Activated T-helper 1 cell treated with anti-CD3 and anti-CD28 coated beads, Interleukin-12 subunit alpha, Interleukin-12 subunit beta, Interleukin-2, Interleukin-4 antibody, amounts not matched to agents 30 ng/mL and 10 ng/mL and 1 ng/mL, durations not matched to agents 14 hours and 24 hours and 36 hours (primary cell): ENCODE measurements at places on chromosomes 11 and 22. TPM values are rescaled to one million over a fixed set of nuclear protein-coding genes. Genes with fewer than 3 reads are reported as not detected.
A peak's percentile ranks its signal among the peaks of the same experiment; 100 is the strongest.

The VPREB1 gene
- not detected in 2 replicates for total RNA-seq

The SH3BP1 gene
- total RNA-seq: 110 and 116 TPM in 2 replicates

The DENND6B gene
- total RNA-seq: 1.7 and 2.2 TPM in 2 replicates

The CD151 gene
- total RNA-seq: 80.6 and 82.3 TPM in 2 replicates

The OR2AG1 gene
- not detected in 2 replicates for total RNA-seq

The F2 gene
- total RNA-seq: not detected in 2 replicates

The LMO2 gene
- not detected in 2 replicates for total RNA-seq

The OR2AT4 gene
- not detected in 2 replicates for total RNA-seq

The KDM4D gene
- total RNA-seq: 1.1 TPM in 2 replicates

The PRG2 gene
- not detected in 2 replicates for total RNA-seq

The KCNQ1OT1 gene
- 0.66 and 0.67 TPM in 2 replicates for total RNA-seq

DNA sequence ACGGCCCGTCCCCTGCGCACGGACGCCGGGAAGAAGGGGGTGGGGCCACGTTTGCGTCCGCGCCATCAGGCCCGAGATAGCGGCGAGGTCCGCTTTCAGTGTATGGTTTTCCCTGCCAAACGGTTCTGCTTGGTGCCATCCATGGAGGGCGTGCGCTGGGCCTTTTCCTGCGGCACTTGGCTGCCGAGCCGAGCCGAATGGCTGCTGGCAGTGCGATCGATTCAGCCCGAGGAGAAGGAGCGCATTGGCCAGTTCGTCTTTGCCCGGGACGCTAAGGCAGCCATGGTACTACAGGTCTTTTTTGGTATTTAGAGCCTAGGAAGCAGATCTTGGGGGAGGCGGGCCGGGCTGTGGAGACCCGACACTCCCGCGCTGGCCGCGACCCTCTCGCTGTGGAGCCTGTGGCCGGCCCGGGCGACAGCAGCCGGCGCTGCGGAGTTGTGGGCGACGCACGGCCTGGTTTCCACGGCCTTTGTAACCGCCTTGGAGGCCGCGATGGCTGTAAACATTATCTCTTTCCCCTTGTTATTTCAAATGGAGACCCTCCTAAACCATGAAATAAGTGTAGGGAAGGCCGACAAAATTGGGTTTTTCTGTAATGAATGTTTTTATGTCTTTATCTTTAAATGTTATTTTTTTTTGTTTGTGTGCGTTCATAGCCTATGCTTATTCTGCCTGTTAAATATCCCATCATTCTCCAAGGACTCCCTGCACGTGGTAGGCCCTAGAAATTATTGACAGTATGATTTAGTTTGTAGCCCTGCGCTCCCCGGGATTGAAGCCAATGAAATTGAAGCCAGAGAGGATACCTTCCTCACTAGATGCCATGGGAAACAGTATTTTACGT lies at the start of gene AASDHPPT:
AASDHPPT (plus strand) TSS at position 54 of the 847 bp plus-strand sequence; CDS start at position 103, 49 bp downstream.
- peaks cover 64% of the 10 kb centered on the region for H3K4me1 ChIP-seq
- no peaks in the 10 kb centered on the region for H3K27me3 ChIP-seq
- H3K4me3 ChIP-seq: peak within 1 kb of the TSS; percentile 96
- peaks cover 27% of the 10 kb centered on the region for H3K36me3 ChIP-seq
- H3K27ac ChIP-seq: peak within 1 kb of the TSS; percentile 95

DNA sequence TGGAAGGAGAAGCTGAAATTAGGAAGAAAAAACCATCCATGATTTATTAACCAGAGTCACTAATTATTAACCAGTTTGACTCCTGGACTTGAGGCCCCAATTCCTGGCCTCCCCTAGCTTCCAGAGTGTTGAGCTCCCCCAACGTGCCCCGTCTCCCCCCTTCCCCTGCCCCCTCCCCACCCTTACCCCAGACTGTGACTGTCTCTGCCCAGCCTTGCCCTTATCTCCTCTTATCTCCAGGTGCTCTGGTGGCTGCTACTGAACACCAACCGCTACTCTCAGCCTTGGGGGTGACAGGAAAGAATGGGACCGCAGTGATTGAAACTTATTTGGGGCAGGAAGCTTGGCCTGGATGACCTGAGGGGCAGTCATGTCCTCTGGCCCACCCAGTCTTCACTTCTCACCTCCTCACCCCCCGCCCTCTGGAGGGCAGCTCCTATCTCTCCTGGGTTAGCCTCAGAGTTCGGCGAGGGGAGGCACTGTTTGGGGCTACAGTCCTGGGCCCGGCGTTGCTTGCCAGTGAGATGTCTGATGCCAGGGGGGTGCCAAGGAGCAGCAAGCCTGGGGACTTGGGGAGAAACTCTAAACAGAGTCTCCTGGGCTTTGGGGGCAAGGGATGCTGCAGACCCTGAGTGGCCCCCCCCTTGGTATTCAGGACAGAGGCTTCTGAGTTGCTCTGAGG lies 15.5 kb downstream of the NECTIN1 start:
- H3K4me1 ChIP-seq: no peaks in the 10 kb centered on the region
- no peak for DNase-seq
- H3K36me3 ChIP-seq: no peaks in the 10 kb centered on the region
- H3K4me3 ChIP-seq: no peak overlapping the region

GRCh38 chr11:70156291-70157037 lies 46.6 kb upstream of the FADD start:
- H3K4me1 ChIP-seq: no peaks in the 10 kb centered on the region
- H3K36me3 ChIP-seq: no peaks in the 10 kb centered on the region
- no peak overlapping the region for H3K4me3 ChIP-seq
- DNase-seq: no peak

- H3K27ac ChIP-seq: no peak overlapping the region
- peaks cover 80% of the 10 kb centered on the region for H3K27me3 ChIP-seq
- no peak for DNase-seq
- no peaks in the 10 kb centered on the region for H3K36me3 ChIP-seq
- peaks cover 4% of the 10 kb centered on the region for H3K4me1 ChIP-seq
Measured at GRCh38 chr11:31819621-31820437, 8.7 kb upstream of the PAX6 start.

DNA sequence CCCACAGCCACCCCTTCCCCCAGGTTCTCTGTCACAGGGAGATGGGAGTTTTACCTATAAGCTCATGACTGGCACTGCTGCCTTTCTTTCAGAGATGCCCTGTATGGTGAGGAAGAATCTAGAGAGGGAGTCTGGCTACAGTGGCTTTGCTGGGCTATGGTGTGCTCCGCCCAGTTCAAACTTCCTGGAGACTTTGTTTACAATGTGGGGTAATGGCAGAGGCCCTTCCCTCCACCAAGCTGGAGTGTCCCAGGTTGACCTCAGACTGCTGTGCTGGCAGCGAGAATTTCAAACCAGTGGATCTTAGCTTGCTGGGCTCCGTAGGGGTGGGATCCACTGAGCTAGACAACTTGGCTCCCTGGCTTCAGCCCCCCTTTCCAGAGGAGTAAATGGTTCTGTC lies 143.5 kb downstream of the MSANTD4 start:
- H3K4me1 ChIP-seq: no peaks in the 10 kb centered on the region
- H3K36me3 ChIP-seq: no peaks in the 10 kb centered on the region
- H3K4me3 ChIP-seq: no peak overlapping the region
- no peak overlapping the region for H3K27ac ChIP-seq
- H3K27me3 ChIP-seq: no peaks in the 10 kb centered on the region
- no peak for DNase-seq

DNA sequence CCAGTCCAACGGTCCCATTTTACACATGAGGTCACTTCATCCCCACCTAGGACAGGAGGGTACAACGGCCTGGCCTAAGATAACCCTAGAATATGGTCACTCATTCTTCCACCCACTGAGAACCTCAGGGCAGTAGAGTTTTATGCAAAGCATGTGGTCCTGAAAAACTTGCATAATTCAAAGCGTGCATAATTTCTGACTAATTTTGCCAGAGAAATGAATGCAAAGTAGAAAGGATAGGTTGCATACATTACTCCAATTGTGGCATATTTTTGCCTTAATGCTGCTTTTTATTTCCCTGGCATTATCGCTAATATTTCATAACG lies 32.5 kb upstream of the SLC35C1 start:
- H3K4me3 ChIP-seq: peak overlapping the region; percentile 30
- DNase-seq: no peak
- no peak overlapping the region for H3K27ac ChIP-seq
- H3K27me3 ChIP-seq: peaks cover 5% of the 10 kb centered on the region

DNA sequence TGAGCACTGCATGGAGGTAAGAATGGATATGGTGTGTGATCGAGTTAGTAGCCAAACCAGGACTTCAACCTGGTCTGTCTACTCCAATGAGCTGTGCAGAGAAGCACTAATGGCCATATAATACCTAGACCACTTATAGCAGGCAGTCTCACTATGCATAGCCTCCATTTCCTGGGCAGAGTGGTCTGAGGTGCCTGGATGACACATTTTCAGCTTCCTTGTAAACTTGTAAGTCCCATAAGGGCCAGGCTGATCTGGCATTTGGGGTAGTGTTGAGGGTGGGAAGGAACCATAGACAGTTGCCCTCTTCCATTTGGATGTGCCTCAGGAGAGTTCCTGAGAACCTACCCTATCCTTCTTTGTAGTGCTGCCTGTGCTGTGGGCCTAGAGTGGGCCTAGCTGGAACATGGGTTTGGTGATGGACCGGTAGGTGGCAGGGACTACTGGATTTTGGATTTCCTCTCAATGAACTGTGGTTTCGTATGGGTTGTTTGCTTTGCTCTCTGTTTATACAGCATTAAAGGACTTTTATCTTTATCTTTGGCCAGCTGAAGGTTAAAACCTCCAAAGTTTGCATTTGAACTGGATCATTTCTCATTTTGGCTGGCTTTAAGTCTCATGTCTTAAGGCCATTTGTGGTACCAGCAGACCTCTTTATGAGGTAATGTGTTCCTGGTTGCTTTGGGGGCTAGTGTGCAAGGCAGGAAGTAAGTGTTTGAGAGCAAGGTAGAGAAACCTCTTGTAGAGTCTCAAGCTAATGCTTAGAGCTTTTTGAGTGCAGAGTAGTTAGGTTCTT lies 86.9 kb downstream of the STIM1 start:
- peaks cover 77% of the 10 kb centered on the region for H3K4me1 ChIP-seq
- H3K36me3 ChIP-seq: peaks cover 29% of the 10 kb centered on the region
- H3K27ac ChIP-seq: peak overlapping the region; percentile 86
- peak overlapping the region; percentile 49 for H3K4me3 ChIP-seq
- no peaks in the 10 kb centered on the region for H3K27me3 ChIP-seq
- no peak for DNase-seq

GRCh38 chr11:9022961-9023680 lies 19.3 kb upstream of the NRIP3 start:
- H3K27ac ChIP-seq: no peak overlapping the region
- H3K4me1 ChIP-seq: peaks cover 11% of the 10 kb centered on the region
- DNase-seq: no peak
- H3K4me3 ChIP-seq: no peak overlapping the region
- H3K27me3 ChIP-seq: peaks cover 13% of the 10 kb centered on the region

DNA sequence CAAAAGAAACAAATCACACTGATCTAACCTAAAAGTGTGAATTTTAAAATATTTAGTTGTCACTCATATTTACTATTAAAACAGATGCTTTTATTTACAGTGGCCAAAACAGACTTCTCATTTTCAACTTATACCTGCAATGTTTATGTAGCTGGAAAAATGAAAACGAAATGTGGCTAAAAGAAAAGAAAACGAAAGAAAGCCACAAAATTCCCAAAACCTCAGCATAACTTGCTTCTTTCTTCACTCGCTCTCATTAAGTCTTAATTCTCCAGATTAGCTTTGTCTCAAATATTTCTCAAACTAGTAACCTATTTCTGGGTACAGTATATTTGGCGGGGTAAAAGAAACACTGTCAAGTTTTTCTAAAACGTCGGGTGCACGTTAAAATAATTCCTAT lies 693 bp downstream of the CSTF3 start:
- H3K4me1 ChIP-seq: peaks cover 46% of the 10 kb centered on the region
- H3K27ac ChIP-seq: peak overlapping the region; percentile 100
- DNase-seq: no peak
- no peaks in the 10 kb centered on the region for H3K27me3 ChIP-seq

DNA sequence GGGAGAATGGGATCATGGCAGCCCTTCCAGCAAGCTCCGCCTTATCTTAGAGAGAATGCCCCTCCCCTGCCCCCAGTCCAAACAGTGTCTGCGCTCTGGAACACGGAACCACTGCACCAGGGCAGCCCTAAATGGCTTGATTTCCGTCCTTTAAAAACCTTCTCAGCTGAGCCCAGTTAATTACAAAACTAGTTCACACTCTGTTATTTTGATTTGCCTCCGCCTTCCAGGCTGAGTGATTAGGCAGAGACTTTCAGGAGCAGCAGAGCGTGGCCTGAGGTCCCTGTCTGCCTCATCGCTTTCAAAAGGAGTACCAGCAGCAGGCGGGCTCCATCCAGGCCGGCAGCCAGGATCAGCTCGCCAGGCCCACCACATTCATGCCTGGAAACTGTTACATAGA lies 313.0 kb downstream of the BRD1 start:
- peaks cover 3% of the 10 kb centered on the region for H3K27me3 ChIP-seq
- H3K4me3 ChIP-seq: no peak overlapping the region
- peaks cover 6% of the 10 kb centered on the region for H3K36me3 ChIP-seq

- H3K4me3 ChIP-seq: no peak overlapping the region
- H3K27me3 ChIP-seq: peaks cover 1% of the 10 kb centered on the region
- no peak for DNase-seq
- H3K36me3 ChIP-seq: no peaks in the 10 kb centered on the region
Measured at GRCh38 chr11:105915021-105915420, 107.0 kb downstream of the MSANTD4 start.

DNA sequence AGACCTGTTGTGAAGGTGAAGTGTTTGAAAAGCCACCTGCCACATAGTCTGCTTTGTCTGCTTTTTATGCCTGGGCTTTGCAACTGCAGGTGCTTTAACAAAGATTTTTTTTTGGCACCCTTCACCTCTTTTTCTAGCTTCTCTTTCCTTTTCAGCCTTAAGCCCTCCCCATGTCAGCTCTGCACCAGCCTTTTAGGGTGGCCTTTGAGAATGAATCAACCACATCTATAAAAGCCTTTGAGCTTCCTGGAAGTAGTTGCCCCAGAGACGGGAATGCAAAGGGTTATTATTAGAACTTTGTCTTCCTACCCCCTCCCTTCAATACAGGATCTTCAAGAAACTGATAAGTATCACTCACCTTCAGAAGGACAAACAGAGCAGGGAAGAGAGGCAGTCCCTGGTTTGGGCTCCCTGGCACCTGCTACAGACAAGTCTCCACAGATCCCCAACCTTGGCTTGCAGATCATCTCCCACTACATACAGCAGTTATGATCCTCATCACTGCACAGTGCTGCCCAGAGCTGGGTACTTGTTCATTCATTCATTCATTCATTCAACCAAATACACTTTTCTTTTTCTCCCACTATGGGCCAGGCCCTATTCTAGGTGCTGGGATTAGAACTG lies 8.0 kb downstream of the PVALB start:
- H3K4me1 ChIP-seq: peaks cover 19% of the 10 kb centered on the region
- H3K4me3 ChIP-seq: peak overlapping the region; percentile 35
- peaks cover 11% of the 10 kb centered on the region for H3K27me3 ChIP-seq
- no peaks in the 10 kb centered on the region for H3K36me3 ChIP-seq
- no peak overlapping the region for H3K27ac ChIP-seq

GRCh38 chr11:63769714-63770455 lies 1.3 kb upstream of the ZFTA start:
- H3K4me3 ChIP-seq: peak overlapping the region; percentile 71
- H3K27ac ChIP-seq: no peak overlapping the region
- peaks cover 42% of the 10 kb centered on the region for H3K27me3 ChIP-seq
- H3K36me3 ChIP-seq: peaks cover 2% of the 10 kb centered on the region
- no peak for DNase-seq

DNA sequence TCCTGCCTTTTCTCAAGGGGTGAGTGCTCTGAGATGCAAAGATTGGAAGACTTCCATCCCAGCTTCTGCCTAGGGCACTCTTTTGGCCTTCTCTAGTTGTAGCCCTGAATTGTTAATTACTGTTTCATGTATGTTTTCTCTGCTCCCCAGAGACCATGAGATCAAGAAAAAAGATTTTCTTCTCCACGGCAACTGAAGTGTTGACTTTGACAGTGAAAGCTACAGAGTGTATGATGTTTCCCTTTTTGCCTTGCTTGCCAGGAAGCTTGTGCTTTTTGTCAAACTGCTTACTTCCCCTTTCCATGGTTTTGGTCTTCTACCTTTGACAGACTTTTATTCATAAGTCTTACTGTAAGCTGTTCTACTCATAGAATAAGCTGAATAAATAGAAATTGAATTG lies 23.3 kb upstream of the EIF3D start:
- no peak overlapping the region for H3K4me3 ChIP-seq
- H3K27ac ChIP-seq: no peak overlapping the region
- no peak for DNase-seq
